Renal cortical epithelial cell (primary cell): ENCODE measurements at places on chromosomes 11 and 22.

DNA sequence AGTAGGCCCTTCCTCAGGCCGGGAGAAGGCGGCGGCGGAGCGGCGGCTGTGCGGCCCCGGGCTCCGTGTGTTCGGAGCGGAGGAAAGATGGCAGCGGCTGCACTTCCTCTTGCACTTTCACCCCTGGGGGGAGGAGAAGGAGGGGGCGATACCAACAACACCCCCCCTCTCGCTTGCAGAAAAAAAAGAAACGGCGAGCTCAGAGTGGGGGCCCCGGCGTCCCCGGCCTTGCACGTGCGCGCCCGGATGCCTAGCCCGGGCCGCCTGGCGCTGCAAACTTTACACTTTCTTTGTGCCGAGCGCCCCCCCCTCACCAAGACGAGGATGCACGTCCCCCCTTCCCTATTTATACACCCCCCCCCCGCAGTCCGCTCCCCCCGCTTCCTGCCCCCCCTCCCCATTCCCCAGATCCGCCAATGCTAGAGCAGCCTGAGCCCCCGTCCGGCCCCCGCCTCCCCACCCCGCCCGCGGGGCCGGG is at the start of gene PATZ1:
Gene PATZ1 (minus strand): TSS at position 92 of the 478 bp plus-strand sequence. CDS start 744 bp downstream, outside the sequence.
- DNase-seq: peak; percentile 43

DNA sequence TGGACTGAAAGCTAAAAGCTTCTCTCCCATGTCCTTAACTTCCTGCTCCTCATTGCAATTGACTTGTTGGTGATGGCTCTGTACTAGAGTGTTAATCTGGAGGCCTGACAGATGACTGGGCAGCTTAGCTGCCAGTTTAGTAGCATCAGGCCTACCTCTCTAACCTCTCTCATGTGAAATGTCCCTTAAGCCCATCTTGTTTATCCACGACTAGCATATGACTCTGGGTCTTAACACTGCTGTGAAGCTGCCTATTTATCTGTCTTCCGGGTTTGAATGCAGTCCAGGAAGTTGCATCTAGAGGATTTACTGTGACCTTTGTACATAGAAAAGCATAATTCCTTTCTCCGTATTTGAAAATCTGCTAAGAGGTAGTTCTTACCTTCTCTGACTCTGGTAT is 85.3 kb upstream of the HORMAD2 start:
- peak; percentile 29 for DNase-seq

- no peak for DNase-seq
These were observed 52.8 kb downstream of the CYTH4 start for GRCh38 chr22:37334859-37335805.

DNA sequence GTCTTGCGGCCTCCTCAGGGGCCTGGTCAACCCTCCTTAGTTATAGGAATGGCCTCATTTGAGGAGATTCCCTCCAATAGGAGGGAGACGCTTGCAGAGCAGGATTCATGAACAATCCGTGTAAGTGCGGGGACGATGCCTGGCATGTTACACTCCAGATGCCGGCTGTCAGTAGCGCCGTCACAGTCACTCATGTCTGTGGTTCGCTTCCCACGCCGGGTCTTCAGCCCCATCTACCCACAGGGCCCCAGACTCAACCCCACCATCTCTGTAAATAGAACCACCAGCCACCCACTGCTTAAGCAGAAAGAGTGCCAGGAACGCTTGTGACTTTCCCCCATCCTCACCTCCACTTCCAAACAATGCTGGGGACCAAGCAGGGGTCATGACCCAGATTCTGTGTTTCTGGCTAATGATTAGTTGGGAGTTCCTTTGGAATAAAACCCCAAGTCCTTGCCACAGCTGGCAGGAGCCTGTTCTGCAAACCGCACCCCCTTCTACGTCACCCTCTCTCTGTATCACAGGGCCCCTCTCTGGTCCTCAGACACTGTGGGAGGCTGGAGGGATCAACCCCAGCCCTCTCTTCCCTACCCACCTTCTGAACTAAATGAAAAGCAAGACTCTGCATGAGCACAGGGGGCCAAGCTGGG is 38.8 kb upstream of the TOLLIP start:
- DNase-seq: no peak

DNA sequence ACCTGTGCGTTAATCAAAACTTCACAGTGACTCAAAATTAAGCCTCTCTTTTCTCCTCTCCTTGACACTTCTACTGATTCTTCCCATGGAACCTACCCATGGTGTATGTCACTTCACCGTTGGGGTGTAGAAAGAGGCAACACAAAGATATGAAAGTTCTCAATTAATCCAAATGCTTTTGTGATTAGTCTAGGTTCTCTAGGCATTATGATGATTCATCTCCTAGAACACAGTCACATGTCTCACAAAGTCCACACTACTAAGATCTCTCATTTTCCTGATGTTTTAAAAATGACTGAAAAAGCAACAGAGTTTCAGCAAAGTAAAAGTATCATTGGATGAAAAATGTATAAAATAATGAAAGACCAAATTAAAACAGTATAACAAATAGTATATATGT is 13.7 kb upstream of the SCGB2A2 start:
- DNase-seq: peak; percentile 13

GRCh38 chr11:127006311-127006710 is 5.7 kb upstream of the KIRREL3 start:
- DNase-seq: peak; percentile 6

DNA sequence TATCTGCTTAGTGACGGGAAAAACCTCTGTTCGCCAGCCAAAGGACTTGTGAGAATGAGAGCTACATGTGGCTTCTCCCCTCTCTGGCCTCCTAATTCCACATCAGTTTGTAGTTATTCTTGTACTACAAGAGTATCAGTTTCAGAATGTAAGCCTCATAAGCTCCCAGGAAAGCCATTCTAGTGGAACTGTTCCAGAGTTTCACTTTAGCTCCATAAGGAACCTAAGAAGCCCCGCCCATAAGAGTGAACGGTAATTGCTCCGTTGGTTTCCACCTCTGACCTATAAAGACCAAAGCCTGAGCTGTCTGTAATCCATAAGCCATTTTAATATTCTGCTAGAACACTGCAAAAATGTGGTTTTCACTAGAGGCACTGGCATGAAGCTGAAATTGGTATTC is 53.0 kb downstream of the SIK3 start:
- peak; percentile 91 for DNase-seq

GRCh38 chr22:31227186-31227585 is 15.1 kb downstream of the LIMK2 start:
- DNase-seq: no peak

GRCh38 chr11:2477936-2478335 is 33.1 kb downstream of the KCNQ1 start:
- DNase-seq: no peak
